ENCODE measurements at places on chromosomes 5 and 9. TPM values are rescaled to one million over a fixed set of nuclear protein-coding genes. Genes with fewer than 3 reads are reported as not detected.

The ZFP37 gene
- total RNA-seq: 3.2 TPM

DNA sequence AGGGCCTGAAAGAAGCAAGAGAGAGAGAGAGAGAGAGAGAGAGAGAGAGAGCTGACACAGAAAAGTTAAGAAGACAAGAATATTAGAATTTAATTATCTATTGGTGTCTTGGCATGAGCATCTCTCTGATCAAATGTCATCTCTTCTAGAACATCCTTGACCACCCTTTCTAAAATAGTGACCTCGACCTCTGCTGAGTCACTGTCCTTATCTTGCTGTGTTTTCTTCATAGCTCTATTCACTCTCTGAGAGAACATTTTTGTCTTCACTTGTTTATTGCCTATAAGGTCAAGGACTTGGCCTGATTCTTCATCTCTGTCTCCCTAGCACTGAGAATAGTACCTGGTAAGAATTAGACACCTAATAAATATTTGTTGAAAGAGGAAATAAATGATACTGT lies 383.8 kb upstream of the RPS23 start:
- no peak for DNase-seq
- H3K27ac ChIP-seq: no peak overlapping the region
- H3K4me1 ChIP-seq: no peaks in the 10 kb centered on the region
- H3K4me3 ChIP-seq: no peak overlapping the region
- no peaks in the 10 kb centered on the region for H3K27me3 ChIP-seq
- no peaks in the 10 kb centered on the region for H3K36me3 ChIP-seq

DNA sequence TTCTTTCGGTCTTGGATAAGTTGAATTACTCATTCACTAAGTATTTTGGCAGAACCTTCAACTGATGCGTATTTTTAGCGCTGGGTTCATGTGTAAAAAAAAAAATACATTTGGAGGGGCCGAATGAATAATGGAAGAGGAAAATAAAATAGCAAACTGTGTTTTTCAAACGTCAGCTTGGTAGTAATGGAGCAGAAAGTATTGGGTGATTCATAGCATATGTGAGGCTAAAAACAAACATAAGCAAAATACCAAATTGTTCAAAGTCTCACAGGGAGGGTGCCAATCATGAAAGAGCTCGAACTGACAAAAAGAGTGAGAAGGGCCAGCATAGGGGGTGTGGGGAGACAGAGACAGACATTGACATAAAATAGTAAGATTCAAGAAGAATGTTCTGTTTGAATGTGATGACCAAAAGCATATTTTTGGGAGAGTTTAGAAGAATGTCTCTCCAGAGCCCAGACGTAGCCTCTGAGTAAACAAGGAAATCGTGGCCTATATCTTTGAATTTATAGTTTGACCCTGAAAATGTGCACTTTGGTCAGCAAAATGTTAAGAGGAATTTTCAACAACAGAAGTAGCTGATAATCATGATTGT lies 174.9 kb upstream of the HMHB1 start:
- no peak overlapping the region for H3K27ac ChIP-seq
- H3K4me1 ChIP-seq: no peaks in the 10 kb centered on the region
- no peaks in the 10 kb centered on the region for H3K36me3 ChIP-seq
- no peak overlapping the region for H3K4me3 ChIP-seq

- DNase-seq: no peak
- no peaks in the 10 kb centered on the region for H3K36me3 ChIP-seq
- H3K27me3 ChIP-seq: no peaks in the 10 kb centered on the region
- H3K4me1 ChIP-seq: no peaks in the 10 kb centered on the region
- H3K4me3 ChIP-seq: no peak overlapping the region
These were observed 120.7 kb upstream of the PCA3 start for GRCh38 chr9:76643399-76644117.

DNA sequence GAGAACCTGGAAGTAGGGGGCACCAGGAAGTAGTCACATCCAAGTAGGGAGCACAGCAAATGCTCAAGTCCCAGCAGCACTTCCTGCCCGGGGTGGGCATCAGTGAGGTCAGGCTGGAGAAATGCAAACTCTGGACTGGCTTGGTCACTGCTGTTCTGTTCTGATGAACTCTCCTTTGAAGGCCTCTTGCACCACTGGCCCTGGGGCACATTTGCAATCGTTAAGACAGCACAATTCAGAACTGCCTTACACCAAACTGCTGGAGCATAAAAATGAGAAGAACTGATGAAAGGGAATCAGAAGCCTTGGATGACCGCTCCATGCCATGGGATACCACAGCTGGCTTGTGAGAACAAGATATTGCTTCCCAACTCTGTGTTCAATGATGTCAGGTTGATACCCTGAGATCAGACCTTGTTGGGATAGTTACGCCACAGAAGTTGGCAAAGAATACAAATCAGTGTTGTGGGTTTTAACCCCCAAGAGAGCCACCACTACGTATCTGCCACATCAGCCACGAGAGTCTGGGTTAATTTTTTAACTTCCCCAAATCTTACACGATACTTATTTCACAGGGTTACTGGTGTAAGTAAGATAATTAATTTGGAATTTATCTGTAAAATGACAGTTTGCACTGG lies 42.3 kb upstream of the ZSWIM6 start:
- H3K4me3 ChIP-seq: no peak overlapping the region
- no peaks in the 10 kb centered on the region for H3K36me3 ChIP-seq
- H3K27me3 ChIP-seq: no peaks in the 10 kb centered on the region

GRCh38 chr5:174529925-174530681 lies 194.3 kb upstream of the MSX2 start:
- no peak overlapping the region for H3K27ac ChIP-seq
- no peaks in the 10 kb centered on the region for H3K4me1 ChIP-seq
- no peaks in the 10 kb centered on the region for H3K27me3 ChIP-seq

DNA sequence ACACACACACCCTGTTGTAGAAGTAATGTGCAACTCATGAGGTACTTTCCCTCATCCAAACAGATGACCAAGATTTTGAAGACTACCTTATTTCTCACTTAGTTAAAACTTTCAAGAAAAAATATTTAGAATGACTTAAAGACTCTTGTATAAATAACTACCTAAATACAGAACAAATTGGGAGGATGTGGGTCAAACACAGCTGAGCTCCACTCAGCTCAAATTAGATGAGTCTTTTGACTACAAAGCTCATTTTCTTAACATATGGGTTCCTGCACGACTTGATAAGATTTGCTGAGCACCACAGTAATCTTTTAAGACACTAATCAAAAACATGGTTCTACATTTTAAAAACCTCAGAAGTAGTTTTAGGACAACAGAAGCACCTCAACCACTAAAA lies 8.9 kb downstream of the MTX3 start:
- H3K4me3 ChIP-seq: no peak overlapping the region
- no peaks in the 10 kb centered on the region for H3K27me3 ChIP-seq
- no peak overlapping the region for H3K27ac ChIP-seq
- H3K36me3 ChIP-seq: peaks cover 2% of the 10 kb centered on the region
